ENCODE measurements at places on chromosomes 16 and 17. TPM values are rescaled to one million over a fixed set of nuclear protein-coding genes. Genes with fewer than 3 reads are reported as not detected.
A peak's percentile ranks its signal among the peaks of the same experiment; 100 is the strongest.

GUCY2D gene
- total RNA-seq = not detected

- no peaks in the 10 kb centered on the region for H3K4me1 ChIP-seq
- H3K4me3 ChIP-seq = no peak overlapping the region
- H3K27me3 ChIP-seq = no peaks in the 10 kb centered on the region
- no peaks in the 10 kb centered on the region for H3K36me3 ChIP-seq
- DNase-seq = no peak
Measured at GRCh38 chr16:89593841-89594240, 18.3 kb downstream of the CPNE7 start.

- no peaks in the 10 kb centered on the region for H3K4me1 ChIP-seq
- H3K4me3 ChIP-seq = no peak overlapping the region
- no peak overlapping the region for H3K27ac ChIP-seq
- no peaks in the 10 kb centered on the region for H3K36me3 ChIP-seq
- no peak for DNase-seq
Measured at GRCh38 chr16:20441191-20441590, 10.1 kb upstream of the ACSM2A start.

DNA sequence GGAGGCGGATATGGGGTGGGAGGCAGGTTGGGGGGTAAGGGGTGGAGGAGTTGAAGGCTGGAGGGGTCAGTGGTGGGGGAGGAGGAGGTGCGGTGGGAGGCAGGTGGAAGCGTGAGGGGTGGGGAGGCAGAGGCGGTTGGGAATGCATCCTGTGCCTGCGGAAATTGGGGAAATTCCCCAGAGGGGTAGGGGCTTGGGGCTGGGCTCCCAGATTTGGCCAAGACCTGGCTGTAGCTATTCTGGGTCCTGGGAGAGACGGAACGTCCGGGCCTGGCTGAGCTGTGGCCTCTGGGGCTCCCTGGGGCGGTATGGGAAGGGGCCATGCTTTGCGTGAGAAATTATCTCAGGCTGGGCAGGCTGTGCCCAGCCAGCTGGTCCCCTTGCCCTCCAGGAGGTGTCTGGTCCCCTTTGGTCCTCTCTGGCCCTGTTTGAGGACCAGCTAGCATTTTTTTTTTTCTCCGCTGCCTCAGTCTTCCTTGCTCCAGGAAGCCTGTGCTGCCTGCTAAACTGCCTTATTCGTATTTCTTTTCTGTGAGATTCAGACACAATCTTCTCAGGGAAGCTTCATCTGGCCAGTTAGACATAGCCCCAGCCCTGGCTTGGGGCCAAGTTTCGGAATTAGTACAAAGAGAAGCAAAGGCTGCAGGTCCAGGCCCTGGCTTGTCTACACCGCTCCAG lies 7.3 kb upstream of the TRPV2 start:
- no peaks in the 10 kb centered on the region for H3K27me3 ChIP-seq
- H3K27ac ChIP-seq = peak overlapping the region; percentile 77
- no peaks in the 10 kb centered on the region for H3K36me3 ChIP-seq

GRCh38 chr16:75620326-75621169 lies 2.5 kb downstream of the ADAT1 start:
- peaks cover 21% of the 10 kb centered on the region for H3K4me1 ChIP-seq
- no peak overlapping the region for H3K4me3 ChIP-seq
- DNase-seq = no peak

DNA sequence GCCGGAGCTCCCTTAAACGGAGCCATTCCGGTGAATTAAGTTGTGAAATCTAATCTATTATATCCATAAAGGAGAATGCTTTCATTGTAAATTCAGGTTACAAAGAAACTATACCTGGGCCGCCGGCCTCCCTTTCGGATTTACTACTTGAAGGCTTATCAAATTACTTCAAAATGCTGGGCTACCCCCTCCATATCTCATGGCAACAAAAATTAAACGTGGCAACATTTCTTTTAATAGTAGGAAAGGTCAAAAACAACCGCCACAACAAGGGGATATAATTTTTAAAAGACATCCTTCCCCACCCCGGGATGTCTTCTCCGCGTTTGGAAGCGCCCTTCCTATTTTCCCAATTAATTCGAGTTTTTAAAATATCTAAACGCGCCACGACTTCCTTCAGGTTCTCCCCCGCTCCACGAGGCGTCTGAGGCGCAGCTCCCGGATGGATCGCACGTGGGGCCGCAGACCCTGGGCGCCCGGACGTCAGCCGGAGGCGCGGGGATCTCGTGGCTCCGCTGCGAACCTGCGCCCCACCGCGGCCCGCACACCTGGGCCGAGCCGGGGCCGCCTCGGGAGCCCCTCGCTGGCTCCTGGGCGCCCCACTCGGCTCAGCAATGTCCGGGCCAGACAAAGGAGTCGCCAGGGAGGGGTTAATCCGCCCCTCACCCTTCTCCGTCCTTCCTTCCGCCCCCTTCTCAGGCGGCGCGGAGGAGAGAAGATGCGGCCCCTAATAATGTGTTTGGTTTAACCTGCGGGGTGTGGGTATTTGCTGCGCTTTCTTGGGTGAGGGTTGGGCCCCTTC lies 47.4 kb upstream of the SLC38A10 start:
- peak overlapping the region; percentile 93 for H3K4me3 ChIP-seq
- H3K27ac ChIP-seq = peak overlapping the region; percentile 99
- H3K27me3 ChIP-seq = no peaks in the 10 kb centered on the region
- peaks cover 24% of the 10 kb centered on the region for H3K4me1 ChIP-seq
- no peaks in the 10 kb centered on the region for H3K36me3 ChIP-seq
- no peak for DNase-seq

GRCh38 chr16:89060207-89060794 lies 33.4 kb upstream of the ACSF3 start:
- no peak overlapping the region for H3K27ac ChIP-seq
- H3K4me1 ChIP-seq = no peaks in the 10 kb centered on the region
- no peaks in the 10 kb centered on the region for H3K36me3 ChIP-seq
- DNase-seq = no peak
- H3K4me3 ChIP-seq = no peak overlapping the region
- no peaks in the 10 kb centered on the region for H3K27me3 ChIP-seq

DNA sequence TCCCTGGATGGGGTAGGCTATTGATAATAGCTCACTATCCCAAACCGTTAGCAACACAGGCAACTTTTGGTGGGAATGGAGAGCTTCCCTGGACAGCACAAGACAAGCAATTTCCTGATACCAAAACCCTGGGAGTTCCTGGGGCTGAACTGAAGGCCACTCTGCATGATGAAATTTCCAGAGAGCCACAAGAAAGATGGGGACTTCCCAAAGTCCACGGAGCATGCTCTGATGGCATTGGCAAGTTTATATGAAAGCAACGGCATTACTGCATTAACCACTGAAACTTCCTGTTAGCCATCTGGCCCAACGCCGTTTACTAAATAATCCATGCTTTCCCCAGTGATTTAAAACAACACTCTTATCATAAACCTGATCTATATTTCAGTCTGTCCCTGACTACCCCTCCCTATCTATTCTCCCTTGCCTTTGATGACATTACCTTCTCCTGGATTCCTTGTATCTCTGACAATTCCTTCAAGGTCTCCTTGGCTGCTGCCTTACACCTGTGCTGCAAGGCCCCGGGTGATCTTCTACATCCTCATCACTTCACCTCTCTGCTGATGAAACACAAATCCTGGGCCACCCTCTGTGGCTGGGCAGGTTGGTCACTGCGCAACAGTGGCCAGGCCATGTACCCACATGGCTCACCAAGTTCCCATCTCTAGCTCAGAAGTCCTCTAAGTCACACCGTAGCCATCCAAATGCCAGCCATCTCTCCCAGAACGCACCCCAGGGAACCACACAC lies 108.5 kb upstream of the RCVRN start:
- H3K4me1 ChIP-seq = peaks cover 2% of the 10 kb centered on the region
- H3K36me3 ChIP-seq = no peaks in the 10 kb centered on the region
- no peak overlapping the region for H3K4me3 ChIP-seq
- no peak overlapping the region for H3K27ac ChIP-seq
- DNase-seq = no peak

DNA sequence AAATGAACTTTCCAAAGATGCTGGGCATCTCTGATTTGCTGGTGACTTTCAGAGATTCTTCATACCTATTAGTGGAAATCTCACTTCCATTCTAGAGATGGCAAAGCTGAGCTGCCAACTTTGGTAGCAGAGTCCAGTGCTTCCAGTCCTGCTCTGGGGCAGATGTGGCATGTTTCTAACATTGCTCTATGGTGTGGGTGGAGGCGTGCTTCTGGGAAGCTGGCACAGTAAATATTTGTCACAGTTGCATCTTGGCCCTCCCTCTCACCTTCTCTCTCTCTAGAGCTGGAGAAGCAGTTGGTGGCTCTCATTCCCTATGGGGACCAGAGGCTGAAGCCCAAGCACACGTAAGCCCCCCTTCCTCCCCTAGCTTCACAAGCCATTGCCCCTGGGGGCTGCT lies 1.9 kb downstream of the TMEM106A start:
- H3K4me1 ChIP-seq = peaks cover 19% of the 10 kb centered on the region
- no peaks in the 10 kb centered on the region for H3K27me3 ChIP-seq
- no peak overlapping the region for H3K4me3 ChIP-seq
- H3K27ac ChIP-seq = no peak overlapping the region
- peaks cover 45% of the 10 kb centered on the region for H3K36me3 ChIP-seq

- H3K4me1 ChIP-seq = no peaks in the 10 kb centered on the region
- no peaks in the 10 kb centered on the region for H3K27me3 ChIP-seq
- H3K4me3 ChIP-seq = no peak overlapping the region
Measured at GRCh38 chr16:86718118-86718517, 139.8 kb downstream of the FOXL1 start.

TEKT5 gene
- 0.51 TPM for total RNA-seq

DNA sequence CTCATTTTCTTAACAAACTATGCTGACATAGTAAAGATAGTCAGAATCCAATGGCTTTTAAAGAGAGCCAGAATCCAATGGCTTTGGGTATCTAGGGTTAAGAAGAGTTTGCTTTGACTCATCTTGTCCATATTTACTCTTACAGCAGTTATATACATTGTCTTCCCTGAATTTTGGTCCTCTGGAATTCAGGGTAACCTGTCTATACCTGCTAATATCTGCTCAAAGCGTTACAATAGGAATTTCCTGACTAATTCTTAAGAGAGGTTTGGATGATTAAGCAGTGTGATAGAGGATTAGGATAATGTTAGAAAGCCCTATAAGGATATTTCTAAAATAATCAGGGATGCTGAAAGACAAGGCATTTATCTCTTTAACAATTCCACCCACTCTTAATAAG lies 2.0 kb upstream of the CDH8 start:
- no peak overlapping the region for H3K27ac ChIP-seq
- no peaks in the 10 kb centered on the region for H3K4me1 ChIP-seq
- DNase-seq = no peak
- no peaks in the 10 kb centered on the region for H3K36me3 ChIP-seq
- peaks cover 59% of the 10 kb centered on the region for H3K27me3 ChIP-seq

DNA sequence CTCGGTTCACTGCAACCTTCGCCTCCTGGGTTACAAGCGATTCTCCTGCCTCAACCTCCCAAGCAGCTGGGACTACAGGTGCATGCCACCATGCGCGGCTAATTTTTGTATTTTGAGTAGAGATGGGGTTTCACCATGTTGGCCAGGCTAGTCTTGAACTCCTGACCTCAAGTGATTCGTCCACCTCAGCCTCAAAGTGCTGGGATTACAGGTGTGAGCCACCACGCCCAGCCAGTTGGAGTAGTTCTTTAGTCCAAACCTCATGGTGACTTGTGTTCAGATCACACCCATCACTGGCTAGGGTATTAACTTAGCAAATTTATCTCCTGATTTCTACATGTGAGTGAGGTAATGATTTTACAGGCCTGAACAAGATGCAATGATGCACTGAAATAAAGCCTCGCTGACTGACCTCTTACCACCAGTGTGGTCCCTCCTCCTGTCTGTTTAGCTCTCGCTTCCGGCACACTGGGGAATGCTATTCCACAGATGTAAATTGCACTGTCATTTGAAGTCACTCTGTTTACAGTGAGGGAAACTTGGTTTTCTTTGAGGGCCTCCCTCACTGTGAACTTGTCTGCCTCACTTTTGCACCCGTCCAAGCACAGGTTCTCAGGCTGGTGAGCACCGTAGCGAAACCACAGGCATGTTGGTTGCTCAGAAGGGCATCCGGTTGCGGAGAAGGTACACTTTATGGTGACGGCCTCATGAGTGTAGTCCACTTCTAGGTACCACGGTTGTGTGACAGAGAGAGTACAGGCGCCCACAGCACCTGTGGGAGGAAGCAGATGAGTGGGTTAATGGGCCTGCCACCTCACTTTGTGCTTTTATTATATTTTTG lies 5.5 kb downstream of the IGSF6 start:
- peaks cover 21% of the 10 kb centered on the region for H3K4me1 ChIP-seq
- peak overlapping the region; percentile 34 for H3K27ac ChIP-seq
- no peaks in the 10 kb centered on the region for H3K27me3 ChIP-seq

DNA sequence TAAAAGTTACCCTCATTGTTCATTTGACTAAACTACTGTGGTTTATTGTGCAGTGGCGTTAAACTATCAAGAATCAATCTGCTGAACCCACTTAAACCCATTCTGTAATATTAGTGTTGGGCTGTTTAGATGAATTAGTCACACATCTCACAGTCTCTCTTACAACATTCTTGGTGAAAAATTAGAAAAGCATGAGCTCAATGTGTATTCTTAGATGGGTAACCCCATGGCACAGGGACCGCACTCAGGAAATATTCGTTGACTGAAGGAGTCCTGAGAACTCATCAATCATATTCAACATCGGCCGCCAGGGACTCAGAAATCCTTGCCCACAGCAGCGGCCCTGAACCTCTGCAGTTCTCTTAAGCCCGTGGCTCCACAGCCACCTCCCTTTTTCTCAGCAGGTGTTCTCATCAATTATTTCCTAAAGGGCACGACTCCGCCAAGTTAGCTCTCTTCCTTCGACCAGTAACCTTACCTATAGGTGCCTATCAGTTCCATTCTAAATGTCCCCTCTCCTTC lies 155.6 kb downstream of the STX8 start:
- no peaks in the 10 kb centered on the region for H3K4me1 ChIP-seq
- H3K27ac ChIP-seq = no peak overlapping the region
- no peaks in the 10 kb centered on the region for H3K27me3 ChIP-seq
- H3K36me3 ChIP-seq = no peaks in the 10 kb centered on the region

- no peak for DNase-seq
- no peaks in the 10 kb centered on the region for H3K4me1 ChIP-seq
- no peak within 1 kb of the TSS for H3K4me3 ChIP-seq
- no peaks in the 10 kb centered on the region for H3K36me3 ChIP-seq
- no peak within 1 kb of the TSS for H3K27ac ChIP-seq
Measured at GRCh38 chr16:3036726-3037315, at the start of gene BICDL2. Gene BICDL2, minus strand, starts transcription at chr16:3036944. Its CDS starts 1,448 bp downstream, at chr16:3035496.

OR1F1 gene
- not detected for total RNA-seq

PRSS33 gene
- not detected for total RNA-seq

- peaks cover 12% of the 10 kb centered on the region for H3K4me1 ChIP-seq
- peak; percentile 93 for DNase-seq
- H3K27me3 ChIP-seq = no peaks in the 10 kb centered on the region
- peak overlapping the region; percentile 29 for H3K4me3 ChIP-seq
- H3K27ac ChIP-seq = peak overlapping the region; percentile 88
- no peaks in the 10 kb centered on the region for H3K36me3 ChIP-seq
Measured at GRCh38 chr16:3099732-3100499, 822 bp upstream of the ZSCAN10 start.
